ENCODE measurements at places on chromosomes 4 and X. TPM values are rescaled to one million over a fixed set of nuclear protein-coding genes. Genes with fewer than 3 reads are reported as not detected.

The PIN4 gene
- 19.2 TPM for total RNA-seq

The DDX60 gene
- total RNA-seq = 7.5 TPM

The FGG gene
- under 0.01 TPM for total RNA-seq

The NLGN4X gene
- total RNA-seq = 0.50 TPM

The EGF gene
- 2.7 TPM for total RNA-seq

The ARSD gene
- 57.2 TPM for total RNA-seq

The NXF3 gene
- not detected for total RNA-seq

The IGSF1 gene
- not detected for total RNA-seq

The TCEAL2 gene
- not detected for total RNA-seq

The SPANXC gene
- total RNA-seq = not detected

The FOXR2 gene
- not detected for total RNA-seq

The ZNF157 gene
- 0.07 TPM for total RNA-seq

The WDR13 gene
- 106 TPM for total RNA-seq

The GPR50 gene
- not detected for total RNA-seq

The BST1 gene
- 0.14 TPM for total RNA-seq

The XPNPEP2 gene
- total RNA-seq = not detected

The TMEM255A gene
- 0.43 TPM for total RNA-seq

The NPY2R gene
- total RNA-seq = not detected

The TLR3 gene
- 7.5 TPM for total RNA-seq

The TFDP3 gene
- total RNA-seq = not detected

The SPIN2A gene
- under 0.01 TPM for total RNA-seq

The CXCR3 gene
- total RNA-seq = not detected

The FAM184B gene
- total RNA-seq = not detected

The MAOA gene
- total RNA-seq = 68.0 TPM

The LINC00632 gene
- under 0.01 TPM for total RNA-seq

The SPP1 gene
- total RNA-seq = not detected

The COX7B2 gene
- total RNA-seq = not detected

The LEF1 gene
- total RNA-seq = under 0.01 TPM

The TKTL2 gene
- total RNA-seq = not detected

The ARAP2 gene
- total RNA-seq = 66.0 TPM
